ENCODE measurements at places on chromosomes 2 and 18. TPM values are rescaled to one million over a fixed set of nuclear protein-coding genes. Genes with fewer than 3 reads are reported as not detected.

The HTRA2 gene
- total RNA-seq = 29.6 TPM

DNA sequence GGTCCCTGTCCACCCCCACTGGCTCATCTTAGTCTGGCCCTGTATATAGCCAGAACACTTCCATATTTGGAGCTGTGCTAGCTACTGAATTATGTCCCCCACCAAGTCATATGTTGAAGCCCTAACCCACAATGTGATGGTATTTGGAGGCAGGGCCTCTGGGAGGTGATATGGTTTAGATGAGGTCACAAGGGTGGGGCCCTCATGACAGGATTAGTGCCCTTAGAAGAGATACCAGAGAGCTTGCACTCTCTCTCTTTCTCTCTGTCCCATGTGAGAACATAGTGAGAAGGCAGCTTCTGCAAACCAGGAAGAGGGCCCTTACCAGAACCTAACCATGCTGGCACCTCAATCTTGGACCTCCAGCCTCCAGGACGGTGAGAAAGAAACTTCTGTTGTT, 31.2 kb downstream of the ALPK2 start:
- DNase-seq = no peak

DNA sequence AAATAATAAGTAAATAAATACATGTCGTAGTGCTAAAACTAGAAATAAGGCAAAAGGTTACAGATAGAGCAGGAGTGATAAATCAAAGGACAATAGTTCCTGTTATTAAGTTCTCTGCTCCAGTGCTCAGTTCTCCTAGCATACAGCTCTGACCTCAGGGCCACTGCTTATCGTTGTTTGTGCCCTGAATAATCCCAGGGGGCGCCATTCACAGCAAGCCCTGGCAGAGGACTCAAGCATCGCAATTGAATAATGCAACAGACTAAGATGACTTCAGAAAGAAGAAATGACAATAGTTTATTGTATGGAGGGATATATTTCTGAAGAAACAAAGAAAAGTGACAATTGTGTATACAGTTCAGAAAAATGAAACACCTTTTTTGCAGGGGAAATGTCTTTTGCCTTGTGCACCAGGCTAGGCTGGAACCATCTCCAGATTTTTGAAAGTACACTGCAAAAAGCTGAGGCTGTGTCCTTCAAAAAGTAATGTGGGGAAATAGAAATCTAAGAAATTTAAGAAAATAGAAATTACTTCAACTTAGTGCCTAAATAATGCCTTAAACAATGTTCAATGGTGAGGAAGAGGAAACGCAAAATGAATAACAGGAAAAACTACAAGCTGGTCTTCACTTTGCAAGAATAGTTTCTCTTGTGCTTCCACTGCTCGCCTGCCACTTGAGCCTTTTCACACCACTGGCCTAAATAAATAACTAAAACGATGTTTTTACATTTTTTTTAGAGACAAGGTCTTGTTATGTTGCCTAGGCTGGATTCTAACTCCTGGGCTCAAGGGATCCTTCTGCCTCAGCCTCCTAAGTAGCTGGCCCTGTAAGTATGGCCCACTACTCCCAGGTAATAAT, 19.0 kb upstream of the CCNYL1 start:
- no peak for DNase-seq

The RAMP1 gene
- 788 TPM for total RNA-seq

- DNase-seq = no peak
These were observed 728.7 kb upstream of the ID2 start for GRCh38 chr2:7953195-7953594.

The G6PC2 gene
- total RNA-seq = not detected

The PDE11A gene
- 2.6 TPM for total RNA-seq

DNA sequence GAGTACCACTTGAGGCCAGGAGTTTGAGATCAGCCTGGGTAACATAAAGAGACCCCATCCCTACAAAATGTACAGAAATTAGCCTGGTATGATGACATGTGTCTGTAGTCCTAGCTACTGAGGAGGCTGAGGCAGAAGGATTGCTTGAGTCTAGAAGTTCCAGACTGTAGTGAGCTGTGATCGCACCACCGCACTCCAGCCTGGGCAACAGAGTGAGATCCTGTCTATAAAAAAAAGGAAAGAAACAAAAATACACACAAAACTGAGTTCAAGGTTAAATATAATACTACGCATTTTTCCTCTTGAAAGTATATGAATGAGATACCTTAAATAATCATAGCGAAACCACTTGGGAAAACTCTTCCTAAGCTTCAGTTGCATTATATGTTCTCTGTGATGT, 94.0 kb downstream of the LDLRAD4 start:
- DNase-seq = no peak

- no peak for DNase-seq
These were observed 78.8 kb upstream of the PELI1 start for GRCh38 chr2:64223055-64223454.

DNA sequence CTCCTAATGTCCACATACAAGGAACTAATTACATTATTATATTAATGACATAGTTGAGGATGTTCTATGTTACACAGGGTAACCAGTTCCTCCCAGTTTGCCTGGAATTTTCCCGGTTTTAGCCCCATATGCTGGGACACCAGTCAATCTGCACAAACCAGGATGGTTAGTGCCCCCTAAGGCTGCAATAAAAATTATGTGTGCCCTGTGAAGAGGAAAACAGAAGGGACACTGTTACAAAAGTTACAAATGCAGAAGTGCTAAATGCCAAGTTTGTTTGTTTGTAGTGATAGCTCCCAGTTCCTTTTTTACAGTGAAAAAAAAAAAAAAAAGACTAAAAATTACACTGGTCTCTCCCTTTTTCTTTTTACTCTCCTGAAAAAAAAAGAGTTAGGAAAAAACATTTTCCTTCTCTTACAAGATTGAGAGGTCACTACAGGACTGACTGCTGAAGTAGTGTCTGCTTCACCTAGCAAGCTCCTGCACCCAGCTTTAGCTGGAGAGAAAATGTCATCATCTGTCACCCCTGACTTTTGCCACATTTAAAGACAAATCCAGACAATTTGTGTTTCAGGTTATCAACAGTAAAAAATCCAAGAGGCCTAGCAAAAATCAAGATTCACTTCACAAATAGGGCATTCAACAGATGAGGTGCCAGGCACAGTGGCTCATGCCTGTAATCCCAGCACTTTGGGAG, 3.2 kb downstream of the ANKRD44 start:
- no peak for DNase-seq

DNA sequence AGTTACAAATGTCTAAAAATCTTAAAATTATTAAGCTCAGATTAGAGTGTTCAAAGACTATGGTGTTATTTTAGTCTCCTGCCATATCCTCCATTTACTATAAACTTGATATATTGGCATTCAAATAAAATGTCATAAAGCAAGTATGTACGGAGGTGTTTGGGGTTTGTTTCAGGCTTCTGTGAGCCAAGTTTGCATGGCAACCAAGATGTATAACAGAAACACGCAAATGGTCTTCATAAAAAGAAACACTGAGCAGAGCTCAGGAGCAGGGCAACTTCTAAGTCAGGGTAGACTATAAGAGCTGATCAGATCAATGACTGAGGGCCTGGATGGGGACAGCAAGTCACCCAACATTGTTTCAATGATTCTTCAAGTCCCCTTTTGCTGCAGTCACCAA, 20.5 kb upstream of the OSR1 start:
- DNase-seq = no peak

The PLCD4 gene
- 10.9 TPM for total RNA-seq

DNA sequence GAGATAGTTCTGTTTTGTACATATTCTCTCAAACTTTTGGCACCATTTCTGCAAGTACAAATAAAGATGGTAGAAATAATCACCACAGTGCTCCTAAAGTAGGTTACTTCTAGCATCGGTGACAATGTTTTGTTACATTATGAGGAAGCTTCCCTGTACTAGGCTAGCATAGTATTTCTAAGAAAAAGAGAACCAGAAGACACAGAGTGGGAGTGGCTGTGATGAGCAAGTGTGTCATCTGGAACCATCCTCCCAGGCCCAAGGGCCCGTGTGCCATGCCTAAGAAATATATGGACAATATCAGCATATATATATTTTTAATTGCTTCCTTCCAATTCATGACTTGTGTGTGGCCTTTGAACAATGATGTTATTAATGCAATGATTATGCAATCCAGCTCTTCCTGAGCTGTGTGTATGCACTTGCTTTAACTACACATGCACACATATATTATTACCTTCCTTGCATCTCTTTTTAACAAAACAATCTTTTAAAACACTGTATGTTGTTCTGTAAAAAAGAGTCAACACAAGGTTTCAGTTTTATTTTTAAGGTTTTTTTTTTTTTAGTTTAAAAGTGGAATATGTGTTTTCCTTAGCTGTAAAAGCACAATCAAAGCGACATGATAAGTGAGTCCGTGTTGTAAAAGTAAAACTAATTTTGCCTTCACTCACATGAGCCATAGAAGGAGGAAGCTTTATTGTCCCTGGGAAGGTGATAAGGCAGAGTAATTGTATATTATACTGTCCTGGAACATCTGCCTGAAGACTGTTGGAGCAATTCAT, 303.9 kb downstream of the ZNF407 start:
- no peak for DNase-seq

GRCh38 chr2:221600388-221600787, 28.3 kb upstream of the EPHA4 start:
- DNase-seq = no peak
